HuH-7.5 (cell line): ENCODE measurements at places on chromosomes 12 and 14.

DNA sequence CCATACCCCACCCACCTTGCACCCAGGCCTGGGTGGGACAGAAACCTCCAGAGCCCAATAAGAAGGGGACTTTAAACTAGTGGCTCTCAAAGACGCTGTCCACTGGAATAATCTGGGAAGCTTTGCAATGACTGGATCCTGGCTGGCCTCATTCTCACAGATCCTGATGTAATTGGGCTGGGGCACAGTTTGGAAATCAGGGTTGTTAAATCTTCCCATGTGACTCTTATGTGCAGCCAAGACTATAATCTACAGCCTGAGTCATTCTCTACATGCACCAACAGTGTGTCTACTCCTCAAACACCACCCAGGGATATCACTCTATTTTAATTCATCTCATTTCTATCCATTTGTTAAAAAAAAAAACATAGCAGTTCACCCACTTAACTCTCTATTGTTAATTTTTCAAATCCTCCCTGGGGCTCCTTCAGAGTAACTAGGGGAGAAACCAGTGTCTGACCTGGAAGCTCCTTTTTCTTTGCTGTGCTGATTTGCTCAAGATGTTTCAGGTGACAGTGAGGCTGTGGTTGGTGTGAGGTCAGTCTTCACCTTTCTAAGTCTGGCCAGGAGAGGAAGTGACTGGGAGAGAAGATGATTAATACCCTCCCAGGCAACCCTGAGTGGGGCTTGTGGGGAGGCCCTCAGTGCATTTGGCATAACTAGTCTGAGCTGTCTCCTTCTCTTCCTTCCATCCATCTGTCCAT lies 211.6 kb upstream of the SFSWAP start:
- DNase-seq: no peak

- no peak for DNase-seq
These were observed 295.1 kb upstream of the ATP2B1 start for GRCh38 chr12:90003688-90004087.

DNA sequence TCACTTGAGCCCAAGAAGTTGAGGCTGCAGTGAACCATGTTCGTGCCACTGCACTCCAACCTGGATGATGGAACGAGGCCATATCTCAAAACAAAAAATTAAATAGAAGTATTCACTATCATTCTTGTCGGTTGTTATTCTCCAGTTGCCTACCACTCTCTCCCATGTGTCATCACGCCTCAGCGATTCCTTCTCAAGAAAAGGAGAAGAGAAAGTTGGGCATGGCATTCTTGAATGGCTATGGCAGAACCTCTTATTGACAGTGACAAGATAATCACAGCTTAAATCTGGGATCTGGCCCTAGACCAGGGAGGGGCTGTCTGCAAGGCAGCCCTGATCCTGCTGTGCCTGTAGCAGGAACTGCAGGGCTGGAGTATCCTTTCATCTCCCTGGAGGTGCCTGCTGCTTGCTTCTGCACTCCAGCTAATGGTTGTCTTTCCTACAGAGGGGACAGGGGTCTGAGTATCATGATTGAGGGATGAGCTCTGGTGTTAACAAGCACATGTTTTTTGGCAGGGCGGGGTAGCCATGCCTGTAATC lies 12.8 kb upstream of the MLEC start:
- DNase-seq: no peak

DNA sequence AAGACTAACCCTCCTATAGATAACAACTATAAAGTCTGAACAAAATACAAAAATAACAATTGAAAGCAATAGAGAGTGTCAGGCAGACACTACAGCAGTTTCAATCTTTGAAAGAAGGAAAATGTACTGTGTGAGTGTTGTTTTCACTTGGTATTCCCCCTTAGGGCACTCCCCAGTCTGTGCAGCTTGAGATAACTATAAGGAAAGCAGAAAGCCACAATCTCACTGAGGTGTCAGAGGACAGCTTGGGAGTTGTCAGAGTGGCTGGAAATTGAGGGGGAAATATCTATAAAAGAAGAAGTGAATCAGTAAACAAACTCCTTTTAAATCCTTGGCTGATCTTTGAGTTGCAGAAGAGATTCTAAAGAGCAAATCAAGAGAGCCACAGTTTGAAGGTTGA lies 364.8 kb downstream of the NELL2 start:
- DNase-seq: no peak

DNA sequence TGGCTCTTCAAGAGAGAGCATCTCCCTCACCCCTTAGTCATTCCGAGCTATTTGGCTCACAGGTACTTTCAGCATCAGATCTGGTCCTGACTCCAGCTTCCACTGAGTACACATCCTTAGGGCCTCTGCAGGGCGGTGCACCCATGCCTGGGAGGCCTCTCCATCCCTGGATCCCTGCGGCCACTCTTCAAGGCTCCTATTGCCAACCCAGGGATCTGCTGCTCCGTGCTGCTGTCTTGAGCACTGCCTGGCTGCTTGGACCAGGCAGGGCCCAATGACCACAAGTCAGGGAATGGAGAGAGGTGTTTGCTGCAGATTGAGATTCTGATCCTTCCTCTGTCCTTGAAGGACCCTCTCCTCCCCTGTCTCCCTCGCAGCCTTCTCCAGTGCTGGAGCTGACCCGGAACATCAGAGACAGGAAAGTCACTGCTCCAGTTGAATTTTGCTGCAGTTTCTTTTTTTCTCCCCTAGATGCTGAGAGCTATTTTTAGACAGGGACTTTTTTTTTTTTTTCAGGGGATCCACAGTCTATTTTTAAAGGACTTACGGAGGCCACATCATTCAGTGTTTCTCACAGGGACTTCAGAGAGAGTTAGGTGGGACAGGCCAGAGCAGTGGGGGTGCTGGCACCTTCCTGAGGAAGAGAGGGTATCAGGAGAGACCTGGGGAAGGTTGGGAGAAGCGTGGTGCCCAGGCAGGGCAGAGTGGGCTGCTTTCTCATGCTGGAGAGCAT lies 50.1 kb upstream of the KCNA1 start:
- DNase-seq: no peak

- no peak for DNase-seq
These were observed 326.3 kb downstream of the BMP4 start for GRCh38 chr14:53630336-53630735.

DNA sequence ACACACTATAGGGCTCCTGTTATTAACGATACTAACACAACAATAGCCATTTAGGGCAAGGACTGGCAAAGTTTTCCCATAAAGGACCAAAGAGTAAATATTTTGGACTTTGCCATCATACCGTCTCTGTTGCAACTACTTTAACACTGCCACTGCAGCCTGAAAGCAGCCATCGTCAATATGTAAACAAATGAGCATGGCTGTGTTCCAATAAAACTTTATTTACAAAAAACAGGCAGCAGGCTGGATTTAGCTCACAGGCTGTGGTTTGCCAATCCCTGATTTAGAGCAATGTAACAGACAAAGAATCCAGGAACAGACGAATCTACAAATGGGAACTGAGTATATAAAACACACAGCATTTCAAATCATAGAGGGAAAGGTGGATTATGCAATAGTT lies 84.1 kb downstream of the FRMD6 start:
- no peak for DNase-seq

GRCh38 chr12:113230315-113231234 lies 9.3 kb downstream of the TPCN1 start:
- no peak for DNase-seq

GRCh38 chr14:64549791-64550620 lies at the start of gene PPP1R36:
PPP1R36 (plus strand) TSS chr14:64549961; CDS start chr14:64549998, 37 bp downstream.
- DNase-seq: no peak

GRCh38 chr12:48001505-48002413 lies 2.5 kb downstream of the COL2A1 start:
- DNase-seq: peak; percentile 69

- no peak for DNase-seq
These were observed 34.1 kb downstream of the PLEKHG3 start for GRCh38 chr14:64738281-64738804.

- no peak for DNase-seq
These were observed 74.8 kb downstream of the HECTD4 start for GRCh38 chr12:112307317-112308011.

DNA sequence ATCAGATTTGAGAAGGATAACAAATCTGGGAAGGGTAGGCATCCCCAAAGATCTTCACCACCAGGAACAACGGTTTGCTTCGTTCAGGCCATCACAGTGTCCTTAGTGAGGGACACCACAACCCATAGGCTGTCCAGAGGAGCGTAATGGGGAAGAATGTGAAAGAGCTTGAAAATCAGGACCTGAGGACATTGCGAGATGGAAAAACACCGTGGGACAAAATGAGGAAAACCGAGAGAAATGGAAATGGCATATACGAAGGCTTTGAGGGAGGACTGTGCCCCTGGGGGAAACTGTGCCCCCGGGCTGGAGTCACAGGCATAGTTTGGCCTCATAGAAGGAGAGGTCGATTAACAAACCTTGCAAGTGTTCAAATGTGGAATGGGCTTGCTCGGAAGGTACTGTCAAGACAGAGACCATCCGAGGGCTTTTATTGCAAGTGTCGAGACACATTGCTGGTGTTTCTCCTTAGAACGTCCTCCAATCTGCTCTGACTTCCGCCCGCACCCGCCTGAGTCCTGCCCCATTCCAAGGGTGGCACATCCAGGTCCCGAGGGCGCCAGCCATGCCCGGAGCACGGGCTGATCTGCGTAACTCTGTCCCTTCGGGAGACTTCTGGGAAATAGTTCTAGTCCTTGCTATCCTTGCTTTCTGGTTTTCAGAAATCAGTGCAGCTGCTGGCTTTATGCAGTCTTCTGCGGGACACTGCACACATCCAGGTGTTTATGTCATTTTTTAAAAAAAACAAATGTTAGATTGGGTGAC lies 885 bp upstream of the PALS1 start:
- DNase-seq: peak; percentile 24

- no peak for DNase-seq
These were observed 6.7 kb downstream of the CCDC88C start for GRCh38 chr14:91410771-91411536.

DNA sequence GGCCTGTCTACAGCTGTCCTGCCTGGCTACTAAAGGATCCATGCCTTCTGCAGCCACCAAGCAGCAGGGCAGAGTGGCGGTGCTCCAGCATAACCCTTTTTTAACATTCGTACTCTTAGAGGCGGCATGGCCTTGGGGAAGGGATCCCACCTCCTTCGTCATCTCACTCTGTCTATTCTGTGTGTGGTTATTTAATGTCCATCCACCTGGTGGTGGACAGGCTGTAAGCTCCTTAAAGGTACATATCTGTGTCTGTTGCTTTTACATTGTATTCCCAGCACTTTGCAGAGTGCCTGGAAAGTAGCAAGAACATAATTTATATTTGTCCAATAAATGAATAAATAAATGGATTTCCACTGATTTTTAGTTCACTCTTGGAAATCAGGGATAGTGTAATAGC lies 15.7 kb upstream of the ACOT1 start:
- no peak for DNase-seq

- DNase-seq: no peak
These were observed 5.8 kb downstream of the MAX start for GRCh38 chr14:65096323-65097089.

DNA sequence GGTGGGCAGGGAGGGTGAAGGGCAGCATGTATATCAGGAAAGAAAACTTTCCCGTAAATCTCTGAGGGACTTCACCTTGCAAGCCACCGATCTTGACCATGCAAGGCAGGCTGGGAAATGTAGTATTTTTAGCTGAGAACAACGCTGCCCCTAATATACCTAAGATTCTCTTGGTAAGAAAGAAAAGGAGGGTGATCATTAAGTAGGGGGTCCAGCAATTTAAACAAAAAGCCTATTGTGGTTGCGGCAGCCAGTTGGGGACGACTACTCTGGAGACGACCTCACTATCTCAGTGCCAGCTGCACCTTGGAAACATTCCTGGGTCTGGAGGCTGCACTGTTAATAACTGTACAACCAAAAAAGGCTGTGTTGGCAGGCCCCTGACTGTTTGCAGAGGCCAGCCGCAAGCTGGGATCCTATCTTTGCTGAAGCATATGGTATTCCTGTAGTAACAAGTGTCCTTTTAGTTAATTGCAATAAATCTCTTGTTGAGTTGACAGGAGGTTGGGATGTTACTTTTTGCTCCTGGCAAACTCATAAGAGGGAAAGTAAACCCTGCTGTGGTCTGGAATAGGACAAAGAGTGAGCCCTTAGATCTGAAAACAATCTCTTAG lies 6.4 kb downstream of the APOLD1 start:
- no peak for DNase-seq
